ENCODE measurements at places on chromosomes 6 and 20.

- peak; percentile 57 for DNase-seq
These were observed 50.2 kb upstream of the HINT3 start for GRCh38 chr6:125906158-125906998.

DNA sequence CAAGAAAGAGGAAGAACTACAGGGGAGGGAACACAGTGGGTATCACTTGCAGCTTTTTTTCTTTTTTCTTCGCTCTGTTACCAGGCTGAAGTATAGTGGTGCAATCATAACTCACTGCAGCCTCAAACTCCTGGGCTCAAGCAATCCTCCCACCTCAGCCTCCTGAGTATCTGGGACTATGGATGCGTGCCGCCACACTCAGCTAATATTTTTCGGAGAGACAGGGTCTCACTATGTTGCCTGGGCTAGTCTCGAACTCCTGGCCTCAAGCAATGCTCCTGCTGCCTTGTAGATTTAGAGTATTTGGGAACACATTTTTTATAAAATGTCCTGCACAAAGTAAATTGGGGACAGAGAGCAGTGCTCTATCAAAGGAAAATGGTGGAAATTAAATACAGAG lies 28.3 kb downstream of the PARD6B start:
- no peak for DNase-seq

DNA sequence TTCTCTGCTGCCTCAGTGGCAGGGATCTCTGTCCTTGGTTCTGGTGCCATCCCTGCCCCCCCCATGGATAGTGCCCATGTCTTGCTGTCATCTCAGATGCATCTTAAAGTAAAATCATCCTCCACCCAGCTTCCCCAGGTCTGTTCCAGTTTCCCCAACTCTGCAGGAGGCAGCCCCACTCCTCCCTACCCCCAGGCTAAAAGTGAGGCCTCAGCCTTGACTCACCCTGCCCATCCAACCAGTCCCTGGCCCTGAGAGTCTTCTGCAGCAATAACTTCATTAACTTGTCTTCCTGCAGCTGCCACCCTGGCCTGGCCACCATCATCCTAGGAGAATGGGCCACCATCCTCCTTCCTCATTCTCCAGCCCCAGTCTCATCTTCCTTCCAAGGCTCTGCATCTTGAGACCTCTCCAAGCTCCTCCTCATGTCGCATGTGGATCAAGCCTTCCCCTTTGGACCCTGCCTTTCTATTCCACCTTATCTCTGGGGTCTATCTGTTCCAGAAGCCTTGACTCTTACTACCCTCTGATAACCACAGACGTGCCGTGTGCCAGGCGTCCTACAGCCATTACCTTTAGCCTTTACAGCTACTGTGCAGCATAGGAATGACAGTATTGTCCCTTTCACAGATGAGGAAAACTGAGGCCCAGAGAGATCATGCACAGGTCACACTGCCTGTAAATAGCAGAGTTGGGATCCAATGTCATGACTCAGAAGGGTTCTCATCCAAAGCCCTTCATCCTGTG lies 2.0 kb upstream of the PNPLA1 start:
- no peak for DNase-seq

- no peak for DNase-seq
These were observed 251.0 kb upstream of the TCF21 start for GRCh38 chr6:133637874-133638273.

DNA sequence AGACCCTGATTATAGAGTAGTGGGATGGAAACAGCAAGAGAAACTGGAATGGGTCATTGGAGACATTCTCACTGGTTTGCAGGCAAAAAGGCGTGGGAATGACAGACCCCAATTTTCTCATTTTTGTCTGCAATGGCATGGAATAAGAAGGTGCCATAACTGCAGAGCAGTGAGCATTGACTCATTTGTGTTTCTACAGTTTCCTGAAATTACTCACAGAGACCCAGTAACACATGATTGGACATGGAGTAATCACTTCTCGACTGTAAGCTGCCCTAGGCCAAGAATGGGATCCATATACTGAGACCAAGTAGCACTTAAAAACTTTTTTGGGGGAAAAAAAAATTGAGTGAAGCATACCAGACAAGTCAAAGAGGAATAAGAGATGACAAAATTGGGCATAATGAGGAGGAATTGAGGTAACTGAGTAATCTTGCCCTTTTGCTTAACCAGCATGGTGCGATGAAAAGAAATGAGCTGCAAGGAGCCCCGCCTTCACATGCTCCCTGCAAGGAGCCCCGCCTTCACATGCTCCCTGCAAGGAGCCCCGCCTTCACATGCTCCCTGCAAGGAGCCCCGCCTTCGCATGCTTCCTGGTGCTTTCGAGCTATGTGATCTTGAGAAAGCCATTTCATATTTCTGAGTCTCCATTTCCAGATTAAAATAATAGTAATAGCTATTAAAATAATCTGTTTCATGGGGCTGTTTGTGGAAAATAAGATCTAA lies 44.1 kb downstream of the NHSL1 start:
- DNase-seq = peak; percentile 78

DNA sequence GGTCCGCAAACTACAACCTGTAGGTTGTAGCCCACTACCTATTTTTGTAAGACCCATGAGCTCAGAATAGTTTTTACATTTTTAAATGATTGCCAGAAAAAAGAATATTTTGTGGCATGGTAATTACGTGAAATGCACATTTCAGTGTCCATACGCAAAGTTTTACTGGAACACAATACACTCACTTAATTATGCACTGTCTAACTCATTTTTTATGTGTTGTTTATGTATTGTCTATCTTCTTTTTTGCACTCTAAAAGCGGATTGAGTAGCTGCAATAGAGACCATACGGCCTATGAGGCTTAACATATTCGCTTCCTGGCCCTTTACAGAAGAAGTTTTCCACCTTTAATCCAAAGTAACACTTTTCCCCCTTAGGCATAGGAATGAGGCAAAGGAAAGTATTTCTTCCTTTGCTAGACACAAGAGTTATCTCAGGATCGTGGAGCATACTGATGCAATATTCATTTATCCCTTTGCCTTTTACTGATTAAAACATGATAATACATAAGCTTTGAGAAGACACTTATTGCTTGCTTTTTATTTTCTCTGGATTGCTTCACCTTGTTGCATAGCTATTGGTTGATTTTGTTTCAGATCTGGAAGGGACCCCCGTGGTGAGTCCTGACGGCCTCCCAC lies 69.8 kb downstream of the FNDC1 start:
- DNase-seq = no peak

GRCh38 chr20:50001784-50002311 lies 19.1 kb downstream of the SNAI1 start:
- DNase-seq = peak; percentile 59

GRCh38 chr20:57329608-57330221 lies at the start of gene SPO11:
SPO11 (plus strand) TSS chr20:57329803; CDS start chr20:57329868, 65 bp downstream.
- no peak for DNase-seq

DNA sequence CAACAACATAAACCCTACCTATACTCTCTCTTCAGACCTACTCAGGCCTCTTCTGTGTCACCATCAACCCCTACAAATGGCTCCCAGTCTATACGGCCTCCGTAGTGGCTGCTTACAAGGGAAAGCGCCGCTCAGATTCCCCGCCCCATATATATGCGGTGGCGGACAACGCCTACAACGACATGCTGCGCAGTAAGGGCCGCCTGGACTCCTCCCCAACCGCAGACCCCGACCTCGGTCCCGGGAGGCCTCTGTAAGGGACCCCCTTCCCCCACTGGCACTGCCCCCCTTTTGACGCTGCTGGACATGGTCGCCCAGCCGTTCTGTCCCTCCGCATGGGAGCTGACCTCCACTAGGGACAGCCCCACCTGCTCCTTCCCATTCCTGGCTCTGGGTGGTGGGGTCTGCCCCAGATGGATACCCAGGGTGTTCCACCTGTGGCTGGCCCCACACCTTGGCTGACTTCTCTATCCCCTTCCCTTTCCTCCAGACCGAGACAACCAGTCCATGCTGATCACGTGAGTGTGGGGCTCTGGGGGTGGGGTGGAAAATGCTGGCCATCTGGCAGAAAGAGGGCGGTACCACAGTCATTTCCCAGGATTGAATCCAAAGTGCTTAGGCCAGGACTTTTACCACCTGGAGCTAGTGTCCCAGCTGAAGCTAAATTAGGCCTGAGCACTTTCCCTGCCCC lies 25.0 kb downstream of the MYH7B start:
- DNase-seq = no peak

DNA sequence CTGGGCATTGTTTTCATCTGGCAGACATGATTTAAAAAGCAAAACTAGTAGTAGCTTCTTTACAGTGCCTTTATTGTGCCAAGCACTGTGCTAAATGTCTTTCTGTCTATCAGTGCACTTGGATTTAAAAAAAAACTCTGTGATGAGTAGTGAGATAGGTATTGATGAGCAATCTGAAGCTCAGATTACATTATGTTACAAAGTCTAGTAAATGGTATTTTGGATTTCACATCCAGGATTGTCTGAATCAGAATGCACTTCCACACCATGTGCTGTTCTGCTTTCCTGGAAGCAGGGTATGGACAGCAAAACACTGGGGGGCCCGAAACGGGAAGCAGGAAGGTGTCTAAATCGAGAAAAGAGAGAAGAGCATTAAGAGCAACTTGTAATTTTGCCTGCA lies 103.4 kb upstream of the CCN2 start:
- no peak for DNase-seq

DNA sequence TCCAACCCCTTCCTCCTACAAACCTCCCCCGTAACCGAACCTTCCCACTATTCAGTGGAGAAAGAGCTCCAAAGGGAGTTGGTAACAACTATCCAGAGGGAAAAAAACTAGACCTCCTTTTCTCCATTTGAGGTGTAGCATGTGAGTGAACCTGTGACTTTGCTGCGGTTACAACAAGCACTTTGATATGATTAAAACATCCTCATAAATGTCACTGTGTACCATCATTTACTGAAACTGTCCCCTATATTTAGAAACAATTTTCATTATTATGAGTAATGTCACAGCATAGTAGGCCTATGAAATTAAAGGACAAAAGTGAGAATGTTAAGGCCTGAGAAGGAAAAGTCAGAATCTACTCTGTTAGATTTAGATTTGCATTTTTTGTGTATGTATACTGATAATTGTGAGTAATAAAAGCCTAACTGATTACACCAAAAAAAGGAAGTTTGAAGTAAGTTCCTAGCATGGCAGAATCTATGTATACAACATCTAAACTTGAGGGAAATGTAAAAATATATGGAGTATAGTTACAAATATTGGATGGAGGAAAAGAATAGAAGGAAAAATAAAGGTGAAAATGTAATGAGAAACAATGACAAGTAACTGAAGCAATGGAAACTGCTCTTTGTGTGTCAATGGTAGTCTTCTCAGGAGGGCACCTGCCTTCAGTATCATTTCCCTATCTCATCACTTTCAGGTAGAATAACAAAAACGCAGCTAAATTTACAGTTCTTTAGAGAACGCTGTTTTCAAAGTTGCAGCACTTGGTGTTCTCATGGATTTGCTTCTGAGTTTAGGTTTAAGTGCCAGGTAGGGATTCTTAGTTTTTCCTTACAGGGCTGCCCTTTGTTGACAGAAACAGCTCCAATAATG lies 145.9 kb downstream of the IMPG1 start:
- DNase-seq = no peak

GRCh38 chr6:109373331-109373730 lies 8.9 kb downstream of the CD164 start:
- DNase-seq = peak; percentile 22

DNA sequence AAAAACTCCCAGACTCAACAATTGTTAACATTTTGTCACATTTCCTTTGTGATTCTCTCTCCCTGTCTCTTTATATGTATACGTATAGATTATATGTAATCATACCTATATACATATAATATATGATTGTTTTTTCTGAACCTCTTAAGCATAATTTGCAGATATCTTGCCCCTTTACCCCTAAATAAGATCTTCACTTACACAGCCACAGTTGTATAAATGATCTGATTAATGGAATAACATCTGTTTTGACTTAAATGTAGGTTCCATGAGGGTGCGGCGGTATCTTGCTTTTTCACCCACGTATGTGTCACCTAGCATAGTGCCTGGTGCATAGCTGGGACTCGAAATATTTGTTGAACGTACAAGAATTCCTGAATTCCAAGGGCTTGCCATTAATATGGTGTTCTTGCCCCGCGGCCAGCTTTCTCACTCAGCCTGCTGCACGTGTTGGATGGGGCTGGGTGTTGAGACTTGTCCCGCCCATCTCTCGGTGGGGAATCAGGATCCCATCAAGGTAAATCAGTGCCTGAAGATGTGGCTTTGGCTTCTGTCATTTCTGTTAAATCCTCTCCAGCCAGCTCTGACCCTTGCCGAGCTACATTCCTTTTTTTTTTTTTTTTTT lies 10.4 kb upstream of the MANBAL start:
- DNase-seq = no peak

DNA sequence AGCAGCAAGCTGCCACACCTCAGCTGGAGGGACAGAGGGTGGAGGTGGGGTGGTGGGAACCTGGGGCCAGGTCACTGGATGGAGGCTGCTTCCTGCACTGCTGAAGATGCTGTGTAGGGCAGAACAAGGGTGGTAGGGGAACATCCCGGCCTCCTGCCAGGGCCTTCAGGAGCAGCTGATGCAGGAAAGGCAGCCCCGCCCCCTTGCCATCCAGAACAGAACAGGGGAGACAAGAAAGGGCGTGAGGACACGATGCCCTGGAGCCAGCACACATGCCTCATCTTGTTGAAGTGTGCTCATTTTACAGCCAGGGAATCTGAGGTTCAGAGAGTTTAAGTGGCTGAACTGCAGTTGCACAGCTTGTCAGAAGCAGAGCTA lies 43.1 kb upstream of the PHACTR3 start:
- DNase-seq = no peak

- DNase-seq = no peak
These were observed 87.1 kb downstream of the COL19A1 start for GRCh38 chr6:69953491-69953890.

DNA sequence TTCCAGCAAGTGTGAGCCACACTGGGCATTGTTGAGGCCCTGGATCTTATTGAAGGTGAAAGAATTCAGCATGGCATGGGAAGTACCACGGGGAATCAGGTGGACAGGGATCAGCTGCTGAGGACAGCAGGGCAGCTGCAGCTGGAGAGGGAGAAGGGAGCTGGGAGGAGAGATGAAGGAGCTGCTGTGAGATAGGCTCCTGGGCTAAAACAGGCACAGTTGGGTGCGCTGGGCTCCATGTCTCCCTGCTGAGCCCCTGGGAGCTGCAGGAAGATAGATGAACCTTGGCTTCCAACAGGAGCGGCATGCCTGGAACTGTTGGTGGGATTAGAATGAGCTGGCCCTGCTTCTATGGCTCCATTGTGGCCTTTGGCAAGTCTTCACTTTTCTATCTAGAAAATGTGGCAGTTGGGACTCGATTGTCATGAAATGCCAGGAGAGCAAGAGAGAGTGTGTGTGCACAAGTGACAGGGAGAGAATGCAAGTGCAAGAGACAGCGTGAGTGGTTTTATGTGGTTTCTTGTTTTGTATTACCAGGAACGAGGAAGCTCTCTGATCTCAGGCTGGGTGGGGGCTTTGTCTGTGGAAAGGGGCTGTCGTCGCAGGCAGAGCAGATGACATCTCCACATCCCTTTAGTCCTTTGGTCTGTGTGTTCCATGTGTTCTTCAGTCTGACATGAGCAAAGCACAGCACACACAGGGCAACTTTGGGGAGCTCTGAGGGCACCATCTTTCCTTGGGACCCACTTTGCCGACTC lies 20.4 kb downstream of the SNPH start:
- no peak for DNase-seq

GRCh38 chr6:110201151-110201884 lies 21.1 kb downstream of the CDC40 start:
- DNase-seq = no peak
